Testis (tissue), 5 donors: ENCODE measurements at places on chromosomes 13 and 19.
A peak's percentile ranks its signal among the peaks of the same experiment; 100 is the strongest.

DNA sequence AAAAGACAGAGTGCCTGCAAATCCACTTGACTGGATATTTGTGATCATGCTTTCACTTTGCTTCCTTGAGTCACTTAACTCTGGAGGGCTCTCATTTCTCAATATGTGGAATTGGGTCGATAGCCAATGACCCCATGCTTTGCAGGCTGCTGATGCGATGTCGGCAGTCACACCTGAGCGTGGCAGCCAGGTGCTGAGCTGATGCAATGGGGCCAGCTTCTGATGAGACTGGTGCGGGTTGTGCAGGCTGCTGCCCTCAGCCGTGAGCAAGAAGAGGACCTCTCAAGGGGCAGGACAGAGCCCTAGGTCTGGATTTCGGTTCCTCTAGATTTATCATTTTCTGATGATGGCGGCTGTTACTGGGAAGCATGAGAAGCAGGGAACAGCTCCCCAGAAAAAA lies 334.1 kb downstream of the TEX29 start:
- DNase-seq: no peak

GRCh38 chr13:23059173-23059572 lies 121.6 kb upstream of the SGCG start:
- DNase-seq: no peak

- peak; percentile 7 for DNase-seq
Observed at GRCh38 chr19:22606954-22607652, 27.0 kb upstream of the ZNF492 start.

GRCh38 chr19:28966737-28967399 lies 246.1 kb downstream of the UQCRFS1 start:
- DNase-seq: no peak

DNA sequence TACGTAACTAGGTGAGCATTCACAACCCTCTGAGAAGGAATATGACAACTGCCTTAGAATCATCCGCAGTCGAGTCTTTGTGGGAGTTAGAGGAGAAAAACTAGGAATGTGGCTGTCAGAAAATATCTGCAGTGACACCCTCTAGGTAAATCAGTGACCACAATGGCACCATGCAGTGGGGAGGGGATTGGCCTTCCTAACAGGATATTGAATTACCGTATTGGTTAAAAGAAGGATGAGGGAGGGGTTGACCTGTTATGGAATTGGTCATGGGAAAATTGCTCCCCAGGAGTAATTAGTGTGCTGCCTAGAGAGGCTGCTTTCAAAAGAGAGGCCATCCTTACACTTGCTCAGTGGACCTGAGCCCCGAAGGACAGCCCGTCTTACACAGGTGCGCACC lies 205.6 kb upstream of the SOX1 start:
- no peak for DNase-seq

DNA sequence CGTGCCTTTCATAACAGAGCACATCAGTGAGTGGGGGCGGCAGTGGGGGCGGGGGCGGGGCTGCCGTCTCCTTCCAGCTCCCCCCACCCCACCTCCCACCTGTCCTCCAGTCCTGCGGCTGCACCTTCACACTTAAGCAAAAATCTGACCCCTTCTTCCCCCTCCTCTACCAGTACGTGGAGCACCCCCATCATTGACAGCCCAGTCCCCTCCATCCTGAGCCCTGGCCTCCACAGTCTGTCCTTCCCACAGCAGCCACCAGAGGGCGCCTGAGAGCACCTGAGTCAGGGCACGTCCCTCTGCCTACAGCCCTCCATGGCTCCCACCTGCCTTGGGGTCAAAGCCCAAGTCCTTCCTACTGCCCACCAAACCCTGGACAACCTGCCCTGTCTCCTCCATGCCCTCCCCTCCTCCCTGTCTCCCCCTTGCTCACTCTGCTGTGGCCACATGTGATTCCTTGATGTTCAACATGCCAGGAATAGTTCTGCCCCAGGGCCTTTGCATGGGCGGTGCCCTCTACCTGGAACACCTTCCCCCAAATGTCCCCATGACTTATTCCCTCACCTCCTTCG lies 4.0 kb downstream of the EBI3 start:
- peak; percentile 53 for DNase-seq

DNA sequence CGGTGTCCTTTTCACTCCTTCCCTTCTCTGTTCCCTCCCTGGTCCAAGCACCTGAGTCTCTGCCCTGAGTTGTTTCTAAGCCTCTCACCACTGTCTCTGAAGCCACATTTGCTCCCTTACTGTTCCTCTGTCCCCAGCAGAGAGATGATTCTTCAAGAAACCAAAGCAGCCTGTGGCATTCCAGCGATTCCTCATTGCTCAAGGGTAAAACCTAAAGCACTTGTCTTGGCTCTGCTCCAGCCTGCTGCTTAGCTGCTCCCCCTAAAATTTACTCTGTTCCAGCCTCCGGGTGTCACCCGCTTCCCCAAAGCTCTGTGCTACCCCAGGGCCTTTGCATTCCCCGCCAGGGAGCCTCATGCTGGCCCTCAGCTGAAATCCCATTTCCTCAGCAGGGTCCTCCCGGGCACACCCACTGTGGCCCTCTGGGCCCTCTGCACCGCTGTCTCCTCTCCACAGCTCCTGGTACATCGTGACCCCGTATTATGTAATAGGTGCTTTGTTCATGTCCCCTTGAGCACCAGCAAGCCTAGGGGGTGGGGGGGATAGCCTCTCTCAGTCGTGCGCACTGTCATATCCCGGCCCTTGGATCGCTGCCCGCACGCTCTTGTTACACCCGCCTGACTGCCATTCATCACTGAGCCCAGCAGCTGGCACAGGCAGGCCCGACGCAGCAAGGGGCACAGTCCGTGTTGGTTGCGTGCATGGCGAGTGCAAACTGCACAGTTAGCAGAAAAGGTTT lies 15.8 kb downstream of the TECR start:
- DNase-seq: no peak

DNA sequence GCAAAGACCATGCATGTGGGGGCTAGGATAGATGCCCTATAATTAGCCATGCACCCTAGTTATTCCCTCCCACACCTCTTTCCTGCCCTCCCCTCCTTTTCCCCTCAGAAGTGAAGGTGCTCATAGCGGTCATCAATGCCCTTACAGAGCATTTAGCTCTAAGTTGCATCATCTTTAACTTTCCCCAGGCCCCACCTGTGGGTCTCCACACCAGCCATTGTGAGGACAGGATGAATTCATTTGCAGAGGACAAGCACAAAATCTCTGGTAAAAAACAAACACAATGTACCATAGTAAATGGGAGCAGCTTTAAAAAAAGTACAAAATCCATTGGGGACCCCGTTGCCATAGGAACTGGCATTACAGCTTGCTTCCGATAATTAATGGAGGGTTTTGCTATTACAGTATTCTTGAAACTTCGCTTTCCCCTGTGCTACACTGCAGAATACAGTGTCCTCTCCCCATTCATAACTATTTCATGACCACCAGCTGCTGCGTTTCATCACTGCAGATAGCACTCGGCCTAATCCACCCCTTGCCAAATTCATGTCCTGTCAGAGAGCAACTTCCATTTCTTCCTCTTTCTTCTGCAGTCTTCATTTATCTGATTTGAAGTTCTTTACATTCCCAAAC lies 110.5 kb downstream of the ZDHHC20 start:
- DNase-seq: no peak

- no peak for DNase-seq
Observed at GRCh38 chr13:107551521-107551920, 663.8 kb downstream of the LIG4 start.

GRCh38 chr13:105232439-105232838 lies 1303.0 kb downstream of the EFNB2 start:
- no peak for DNase-seq

GRCh38 chr19:38209152-38209551 lies 14.9 kb downstream of the DPF1 start:
- no peak for DNase-seq

DNA sequence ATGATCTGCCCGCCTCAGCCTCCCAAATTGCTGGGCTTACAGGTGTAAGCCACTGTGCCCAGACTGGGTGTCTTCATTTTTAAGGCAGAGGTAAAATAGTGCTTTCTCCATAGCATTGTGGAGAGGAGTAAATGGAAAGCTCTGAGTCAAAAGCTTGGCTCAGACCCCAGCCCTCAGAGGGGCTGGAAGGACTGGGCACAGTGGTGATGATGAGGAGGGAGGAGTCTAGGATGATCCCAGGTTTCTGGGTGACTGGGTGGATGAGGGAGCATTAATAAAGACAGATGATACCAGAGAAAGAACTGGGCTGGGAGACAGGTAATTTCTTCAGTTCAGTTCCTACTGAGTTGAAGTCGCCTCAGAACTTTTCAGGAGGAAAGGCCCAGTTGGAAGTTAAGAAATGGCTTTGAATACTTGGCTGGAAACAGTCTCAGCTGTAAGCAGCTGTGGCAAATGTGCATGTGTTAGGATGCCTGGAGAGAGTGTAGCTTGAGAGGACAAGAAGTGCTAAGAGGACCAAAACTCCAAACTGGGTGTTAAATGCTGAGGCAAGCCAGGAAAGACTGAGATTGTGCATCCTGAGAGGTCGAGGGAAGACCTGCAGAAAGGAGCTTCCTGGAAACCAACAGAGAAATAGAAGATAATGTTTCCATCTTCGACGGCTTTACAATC lies 37.1 kb upstream of the MEDAG start:
- DNase-seq: no peak

- no peak for DNase-seq
Observed at GRCh38 chr19:16473875-16474392, 2.2 kb upstream of the EPS15L1 start.

DNA sequence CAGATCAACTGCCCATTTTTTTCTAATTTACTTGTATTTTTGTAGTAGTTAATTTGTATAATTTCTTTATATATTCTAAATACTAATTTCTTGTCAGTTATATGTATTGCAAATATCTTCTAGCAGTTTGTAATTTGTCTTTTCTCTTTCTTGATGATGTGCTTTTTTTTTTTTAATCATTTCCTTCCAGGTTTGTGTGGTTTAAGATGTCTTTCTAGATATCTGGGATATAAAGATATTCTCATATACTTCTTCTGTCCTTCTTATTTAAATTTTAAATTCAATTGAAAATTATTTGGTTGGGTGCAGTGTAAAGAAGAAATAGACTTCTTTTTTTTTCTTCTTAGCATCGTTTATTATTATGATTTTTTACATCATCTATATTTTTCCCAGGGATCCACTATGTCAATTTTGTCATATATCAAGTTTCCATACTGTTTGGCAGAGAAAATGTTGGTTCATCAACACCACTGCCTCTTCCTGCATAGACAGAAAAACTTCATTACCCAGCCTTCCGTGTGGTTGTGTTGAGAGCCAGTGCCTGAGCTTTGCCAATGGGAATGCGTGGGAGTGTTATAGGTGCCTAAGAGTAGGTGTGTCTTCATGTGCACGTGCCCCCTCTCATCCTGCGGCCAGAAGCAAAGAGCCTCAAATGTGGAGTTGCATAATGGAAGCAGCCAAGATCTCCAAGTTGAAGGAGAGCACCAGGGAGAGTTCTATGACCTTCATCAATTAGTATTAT lies 15.8 kb downstream of the CPB2 start:
- no peak for DNase-seq

DNA sequence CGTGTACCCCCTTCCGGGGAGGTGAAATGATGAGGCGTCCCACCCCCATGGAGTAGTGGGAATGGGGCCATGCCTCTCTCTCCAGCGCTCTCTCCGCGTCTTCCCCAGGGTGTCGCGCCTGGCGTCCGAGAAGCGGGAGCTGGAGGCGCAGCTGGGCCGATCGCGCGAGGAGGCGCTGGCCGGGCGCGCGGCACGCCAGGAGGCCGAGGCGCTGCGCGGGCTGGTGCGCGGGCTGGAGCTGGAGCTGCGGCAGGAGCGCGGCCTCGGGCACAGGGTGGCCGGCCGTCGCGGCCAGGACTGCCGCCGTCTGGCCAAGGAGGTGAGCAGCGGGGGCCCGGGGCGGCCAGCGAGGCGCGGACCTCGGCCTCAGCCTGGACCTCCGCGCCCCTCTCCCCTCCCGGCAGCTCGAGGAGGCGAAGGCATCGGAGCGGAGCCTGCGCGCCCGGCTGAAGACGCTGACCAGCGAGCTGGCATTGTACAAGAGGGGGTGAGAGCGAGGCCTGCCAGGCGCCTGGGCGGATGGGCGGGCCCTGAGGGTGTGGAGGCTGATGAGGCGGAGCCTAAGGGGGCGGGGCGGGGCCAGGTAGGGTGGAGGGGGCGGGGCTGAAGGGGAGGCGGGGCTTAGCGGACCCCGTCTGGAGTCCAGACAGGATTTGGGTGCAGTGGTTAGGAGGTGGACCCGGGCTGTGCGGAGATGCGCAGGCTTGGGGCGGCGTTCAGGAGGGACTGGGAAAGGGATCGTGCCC lies 7.7 kb downstream of the PGLYRP1 start:
- DNase-seq: peak; percentile 75

DNA sequence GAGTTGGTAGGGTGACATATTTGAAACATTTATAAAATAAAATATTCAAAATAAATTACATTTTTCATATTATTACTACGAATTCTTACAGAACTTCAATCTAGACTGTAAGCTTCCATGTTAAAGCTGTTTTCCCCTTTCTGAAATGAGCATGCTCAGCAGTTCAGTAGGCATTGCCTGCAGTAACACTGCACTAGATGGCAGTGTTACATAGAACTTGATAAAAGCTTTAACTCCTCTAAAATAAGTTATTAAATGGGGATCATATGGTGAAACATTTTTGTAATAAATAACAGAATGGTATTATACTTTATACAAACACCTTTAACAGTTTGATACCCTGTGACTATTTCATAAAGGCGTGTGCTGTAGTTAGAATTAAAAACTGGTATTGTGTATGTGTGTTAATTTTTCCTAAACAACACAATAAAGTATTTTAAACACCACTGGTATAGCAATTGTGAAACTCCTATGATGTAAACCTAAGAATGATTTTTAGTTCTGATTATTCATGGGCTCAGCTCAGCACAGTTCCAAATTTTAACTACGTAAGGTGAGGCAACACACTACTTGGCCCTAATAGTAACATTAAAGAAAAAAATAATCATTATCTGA lies 11.6 kb upstream of the GPR18 start:
- DNase-seq: no peak

DNA sequence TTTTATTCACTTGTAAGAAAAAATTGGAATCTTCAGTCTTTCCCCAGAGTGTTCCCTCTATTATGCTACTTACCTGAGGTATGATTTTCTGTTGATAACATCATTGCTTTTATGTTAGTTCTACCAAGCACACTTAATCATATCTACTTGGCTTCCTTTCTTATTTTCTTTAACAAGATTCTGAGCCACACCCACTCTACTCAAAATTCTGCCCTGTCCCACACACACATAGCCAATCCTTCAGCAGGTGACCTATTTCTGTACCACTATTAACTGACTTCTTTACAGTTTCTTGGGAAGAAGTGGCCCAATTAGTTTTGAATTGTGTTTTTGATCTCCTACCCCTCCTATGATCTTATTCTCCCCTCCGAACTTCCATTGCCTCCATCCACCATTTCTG lies 215.7 kb downstream of the PCDH9 start:
- no peak for DNase-seq

GRCh38 chr19:38020311-38020710 lies 113.3 kb downstream of the SIPA1L3 start:
- no peak for DNase-seq

DNA sequence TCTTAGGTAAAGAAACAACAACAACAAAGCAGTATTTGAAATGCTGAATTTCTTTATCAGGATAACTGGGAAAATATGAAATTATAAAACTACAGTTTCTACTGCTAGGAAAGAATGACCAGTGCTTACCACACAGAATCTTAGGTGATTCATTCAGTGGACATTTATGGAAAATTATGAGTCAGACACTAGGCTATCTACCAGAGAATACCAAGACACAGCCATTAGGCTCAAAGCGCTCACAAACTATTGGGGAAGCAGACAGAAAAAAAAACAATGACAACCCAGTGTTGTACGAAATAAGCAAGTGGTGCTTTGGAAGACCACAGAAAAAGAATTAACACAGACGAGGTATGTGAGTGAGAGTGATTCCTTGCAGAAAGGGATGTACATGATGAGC lies 1019.5 kb downstream of the PCDH9 start:
- DNase-seq: no peak

- DNase-seq: no peak
Observed at GRCh38 chr19:33677745-33678426, 56.1 kb downstream of the CHST8 start.
